ENCODE measurements at places on chromosomes 5 and 9.

- no peak for DNase-seq
Measured at GRCh38 chr5:19795218-19795617, 192.8 kb downstream of the CDH18 start.

- no peak for DNase-seq
Measured at GRCh38 chr5:159759791-159760290, 156.4 kb upstream of the ADRA1B start.

- no peak for DNase-seq
Measured at GRCh38 chr9:36319806-36320205, 61.6 kb upstream of the GNE start.

- DNase-seq: no peak
Measured at GRCh38 chr5:1068204-1068894, 43.5 kb downstream of the SLC12A7 start.

DNA sequence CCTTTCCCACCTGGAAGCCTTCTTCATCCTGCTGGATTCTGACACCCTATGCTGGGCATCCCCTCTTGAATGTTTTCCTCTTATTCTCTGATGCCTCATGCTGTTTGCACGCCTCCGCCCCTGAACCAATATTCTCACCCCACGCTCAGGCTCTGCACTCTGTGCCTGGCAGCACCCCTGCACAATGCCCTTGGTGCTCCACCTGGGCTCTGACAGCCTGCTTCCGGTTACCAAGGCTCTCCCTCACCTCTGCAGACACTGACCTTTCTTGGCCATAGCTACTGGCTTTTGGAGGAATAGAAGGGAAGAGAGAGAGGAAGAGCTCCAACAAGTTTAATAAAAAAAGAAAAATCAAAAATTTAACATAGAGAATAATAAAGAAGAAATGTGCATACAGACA is 108.7 kb upstream of the SHB start:
- DNase-seq: no peak

DNA sequence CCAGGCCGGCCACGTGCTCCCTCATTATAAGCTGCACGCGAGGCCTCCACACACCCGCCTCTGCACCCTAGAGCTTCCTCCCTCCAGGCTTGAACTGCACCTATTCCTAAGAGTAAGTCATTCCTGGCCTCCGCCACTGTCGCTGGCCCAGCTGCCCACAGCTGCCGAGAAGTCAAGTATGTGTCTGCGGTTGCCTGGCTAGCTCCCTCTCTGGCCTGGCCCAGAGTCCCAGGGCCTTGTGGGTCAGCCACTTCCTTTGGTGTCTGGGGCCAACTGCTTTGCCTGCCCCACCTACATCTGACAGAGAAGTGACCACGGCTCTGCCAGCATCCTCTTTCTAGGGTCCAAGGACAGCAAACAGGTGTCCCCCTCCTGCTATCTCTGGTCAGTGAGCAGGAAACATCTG is 18.3 kb downstream of the ABO start:
- no peak for DNase-seq

DNA sequence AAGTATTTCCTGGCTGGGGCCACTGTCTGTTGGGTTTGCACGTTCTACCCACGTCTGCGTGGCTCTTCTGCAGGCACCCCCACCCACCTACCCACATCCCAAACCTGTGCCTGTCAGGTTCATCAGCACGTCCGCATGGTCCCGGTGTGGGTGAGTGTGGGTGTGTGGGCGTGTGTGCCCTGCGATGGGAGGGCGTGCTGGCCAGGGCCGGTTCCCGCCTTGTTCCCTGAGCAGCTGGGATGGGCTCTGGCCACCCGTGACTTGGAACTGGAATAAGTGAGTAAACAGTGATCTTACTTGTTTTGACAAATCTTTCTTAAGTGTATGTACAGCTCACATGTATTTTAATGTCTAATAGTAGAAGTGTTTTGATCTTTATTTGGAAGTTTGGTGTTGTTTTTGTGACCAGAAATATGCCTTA is 20.4 kb downstream of the ERGIC1 start:
- no peak for DNase-seq

GRCh38 chr5:179610109-179610902 is 13.2 kb downstream of the HNRNPH1 start:
- DNase-seq: no peak

DNA sequence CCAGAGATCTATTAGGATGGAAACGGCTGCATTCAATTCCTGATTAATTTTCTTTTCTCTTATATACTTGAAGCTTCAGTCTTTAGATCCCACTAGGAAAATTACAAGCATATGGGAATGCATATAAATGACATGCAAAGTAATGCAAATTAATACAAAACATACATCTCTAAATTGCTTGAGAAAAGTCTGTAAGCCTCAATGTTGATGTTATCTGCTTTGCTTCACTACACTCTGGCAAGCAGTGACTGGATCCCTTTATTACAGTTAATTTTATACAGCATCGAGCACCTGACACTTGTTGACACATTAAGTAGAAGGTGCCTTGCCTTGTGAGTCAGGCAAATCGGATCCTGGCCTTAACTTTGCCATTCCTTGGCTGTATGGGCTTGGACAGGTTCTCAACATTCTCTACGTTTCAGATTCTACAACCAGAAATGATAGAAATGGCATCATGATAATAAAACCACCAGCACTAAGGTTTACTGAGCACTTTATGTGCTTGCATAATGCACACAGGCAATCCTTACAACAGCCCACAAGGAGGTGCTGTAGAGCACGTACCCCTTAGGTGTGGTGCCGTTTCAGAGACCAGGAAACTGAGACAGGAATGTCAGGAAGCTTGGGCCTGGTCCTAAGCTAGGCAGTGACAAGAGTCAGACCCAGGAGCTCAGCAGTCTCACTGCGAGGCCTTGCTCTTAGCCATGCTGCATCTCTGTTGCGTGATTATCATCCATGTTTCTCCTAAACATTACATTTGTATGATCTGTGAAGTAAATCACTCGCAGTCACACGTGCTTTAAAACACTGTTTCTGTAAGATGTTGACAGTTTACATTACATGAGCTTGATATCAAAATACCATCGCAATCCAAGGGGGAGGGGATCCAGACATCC is 2.7 kb downstream of the GCNT4 start:
- no peak for DNase-seq

GRCh38 chr9:71003346-71003745 is 118.1 kb downstream of the TRPM3 start:
- DNase-seq: no peak

DNA sequence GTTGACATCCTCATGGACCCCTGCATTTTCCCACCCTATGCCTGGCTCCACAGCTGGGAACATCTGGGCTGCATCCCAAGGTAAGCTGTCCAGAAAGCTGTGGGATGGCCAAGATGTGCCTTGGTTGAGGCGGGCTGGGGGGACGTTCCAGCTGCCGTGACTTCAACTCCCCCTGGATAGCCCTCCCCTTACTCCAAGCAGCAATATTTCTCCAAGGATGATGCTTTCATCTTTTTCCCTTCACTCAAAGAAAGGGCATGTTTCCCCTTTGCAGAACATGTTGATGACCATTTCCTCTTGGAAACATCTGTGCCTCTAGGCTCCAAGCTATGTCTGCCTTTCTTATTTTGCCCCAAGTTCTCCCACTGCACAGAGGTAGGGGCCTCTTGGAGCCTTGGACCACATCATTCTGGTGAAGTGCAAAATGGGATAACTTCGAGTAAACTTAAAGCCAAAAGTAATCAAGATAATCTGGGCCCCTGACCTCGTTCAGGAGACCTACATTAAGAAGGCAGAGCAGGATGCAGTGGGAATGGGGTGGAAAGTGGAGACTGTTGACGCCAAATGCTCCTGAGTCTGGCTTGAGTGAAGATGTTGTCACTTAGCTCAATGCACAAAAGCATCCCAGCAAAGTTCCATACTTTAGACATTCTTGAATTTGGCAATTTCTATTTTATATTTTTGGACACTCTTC is 175.2 kb downstream of the GAS1 start:
- no peak for DNase-seq

DNA sequence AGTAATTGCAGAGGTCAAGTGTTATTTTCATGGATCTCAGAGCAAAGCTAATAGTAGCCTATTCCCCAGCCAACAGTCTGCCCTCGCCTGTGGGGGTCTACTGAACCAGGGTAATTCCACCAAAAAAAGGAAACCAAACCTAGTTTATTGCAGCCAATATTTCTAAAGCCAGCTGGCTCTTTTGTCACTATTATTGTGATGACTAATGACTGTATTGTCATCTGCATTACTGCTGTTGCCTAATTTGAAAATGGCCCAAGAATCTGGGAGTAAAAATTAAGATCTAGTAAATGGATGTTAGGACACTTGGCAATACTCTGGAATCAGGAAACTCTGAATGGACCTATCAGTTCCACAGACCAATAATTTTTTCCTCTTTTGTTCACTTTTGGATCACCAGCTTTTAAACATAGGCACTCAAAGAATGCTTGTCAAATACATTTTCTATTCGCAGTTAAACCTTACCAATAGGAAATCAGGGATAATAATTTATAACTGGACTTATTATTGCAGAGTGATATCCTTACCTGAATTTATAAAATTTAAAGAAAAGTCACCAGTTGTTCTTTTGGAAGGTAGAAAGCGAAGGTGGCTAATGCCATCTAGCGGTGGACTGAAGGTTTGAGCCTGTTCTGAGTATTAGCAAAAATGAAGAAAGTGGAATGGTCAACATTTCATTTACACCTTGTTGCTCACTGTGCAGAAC is 69.2 kb downstream of the SYK start:
- peak; percentile 35 for DNase-seq

- DNase-seq: no peak
Measured at GRCh38 chr9:97924386-97924785, 2.1 kb upstream of the TRMO start.

DNA sequence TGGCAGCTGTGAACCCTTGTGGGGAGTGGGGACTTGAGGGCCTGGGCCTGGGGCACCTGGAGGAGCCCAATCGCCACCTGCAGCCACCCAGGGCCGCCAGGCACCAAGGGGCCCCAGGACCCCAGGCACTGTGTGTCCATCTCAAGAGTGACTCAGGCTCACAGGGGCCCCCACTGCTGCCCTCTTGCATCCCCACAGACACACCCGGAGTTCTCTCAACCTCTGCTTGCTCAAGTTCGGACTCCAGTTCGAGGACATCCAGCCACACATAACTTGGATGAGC is 51.9 kb downstream of the MRPL36 start:
- DNase-seq: no peak

DNA sequence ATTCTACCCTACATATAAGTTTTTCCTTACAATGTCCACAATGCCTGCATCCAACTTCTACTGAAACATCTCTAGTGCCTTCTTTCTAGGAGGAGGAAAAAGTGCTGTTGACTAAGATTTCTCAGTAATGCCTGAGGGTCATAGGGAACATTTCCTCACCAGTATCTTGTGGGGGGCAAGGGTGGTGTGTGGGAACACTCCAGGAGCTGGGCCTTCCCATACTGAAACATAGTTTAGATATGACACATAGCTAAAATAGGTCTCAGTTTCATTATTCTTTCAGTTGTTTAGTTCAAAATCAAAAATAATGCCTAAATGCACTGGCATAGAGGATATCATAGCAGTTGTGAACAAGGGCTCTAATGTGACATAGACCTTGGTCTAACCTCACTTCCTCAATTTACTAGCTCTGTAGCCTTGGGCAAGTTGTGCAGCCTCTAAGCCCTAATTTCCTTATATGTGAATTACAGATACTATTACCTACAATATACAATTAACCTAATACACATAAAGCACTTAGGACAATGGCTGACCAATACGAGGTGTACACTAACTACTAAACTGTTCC is 66.1 kb downstream of the HAPLN1 start:
- DNase-seq: no peak

DNA sequence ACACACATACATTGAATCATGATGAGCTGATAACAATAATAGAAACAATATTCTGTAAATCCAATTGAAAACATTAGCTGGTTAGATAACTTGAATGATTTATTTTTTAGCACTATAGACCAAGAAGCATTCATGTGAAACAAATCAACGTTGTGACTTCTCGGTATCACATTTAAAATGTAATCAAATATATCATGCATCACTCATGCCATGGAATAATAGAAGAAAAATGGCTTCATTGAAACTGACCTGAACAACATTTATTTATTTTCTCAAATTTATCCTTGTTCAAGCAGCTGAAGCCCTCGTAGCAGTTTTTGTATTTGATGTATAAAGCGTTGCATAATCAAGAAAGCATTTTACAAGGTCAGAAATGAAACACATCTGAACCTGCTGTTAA is 299.6 kb upstream of the CDH18 start:
- DNase-seq: no peak

GRCh38 chr5:81761270-81761669 is 10.4 kb upstream of the SSBP2 start:
- DNase-seq: no peak

- DNase-seq: no peak
Measured at GRCh38 chr5:136192526-136193321, at the start of gene SMIM32. TSS of gene SMIM32 (minus strand) at chr5:136193162. CDS start at chr5:136192524, 638 bp downstream.

DNA sequence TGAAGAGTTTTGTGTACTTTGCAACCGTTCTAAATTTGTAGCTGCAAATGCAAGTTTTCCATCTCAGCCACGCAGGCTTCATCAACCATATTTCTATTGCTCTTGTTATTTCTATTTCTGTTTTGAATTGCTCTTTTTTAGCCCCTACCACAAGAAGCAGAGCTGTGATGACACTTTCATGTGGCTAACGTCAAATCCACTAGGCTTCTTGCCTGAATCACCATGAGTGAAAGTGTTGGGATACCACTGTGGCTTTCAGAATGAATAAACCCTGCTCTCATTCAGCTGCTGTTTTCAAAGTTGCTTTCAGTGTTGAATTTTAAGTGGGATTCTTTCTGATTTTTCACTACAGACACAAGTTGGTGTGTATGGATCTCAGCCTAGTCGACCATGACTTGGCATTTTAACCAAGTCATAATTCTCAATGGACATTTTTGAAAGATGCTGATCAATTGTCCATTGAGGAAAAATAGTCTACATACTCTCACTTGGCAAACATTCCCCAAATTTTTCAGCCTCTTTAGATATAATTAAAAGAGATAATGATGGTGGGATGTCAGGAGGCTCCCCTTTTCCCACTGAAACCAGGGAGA is 41.0 kb upstream of the MTAP start:
- DNase-seq: no peak

DNA sequence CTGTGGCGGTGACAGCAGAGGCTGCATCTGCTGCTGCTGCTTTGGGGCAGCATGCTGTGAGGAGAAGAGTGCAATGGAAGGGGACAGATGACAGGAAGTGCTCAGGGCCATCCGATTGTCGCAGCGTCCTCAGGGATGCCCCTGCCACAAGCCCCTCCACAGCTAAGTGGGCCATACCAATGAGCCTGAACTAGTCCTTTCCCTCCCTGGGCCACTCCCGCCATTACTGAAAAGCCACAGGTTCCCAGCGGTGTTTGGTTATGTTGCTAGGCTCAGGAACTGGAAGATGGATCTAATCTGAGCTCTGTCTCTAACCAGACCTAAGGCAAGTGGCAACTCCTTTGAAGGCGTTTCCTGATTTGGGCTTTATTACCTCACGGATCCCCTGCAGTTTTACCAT is 109.2 kb downstream of the GAPVD1 start:
- DNase-seq: no peak

DNA sequence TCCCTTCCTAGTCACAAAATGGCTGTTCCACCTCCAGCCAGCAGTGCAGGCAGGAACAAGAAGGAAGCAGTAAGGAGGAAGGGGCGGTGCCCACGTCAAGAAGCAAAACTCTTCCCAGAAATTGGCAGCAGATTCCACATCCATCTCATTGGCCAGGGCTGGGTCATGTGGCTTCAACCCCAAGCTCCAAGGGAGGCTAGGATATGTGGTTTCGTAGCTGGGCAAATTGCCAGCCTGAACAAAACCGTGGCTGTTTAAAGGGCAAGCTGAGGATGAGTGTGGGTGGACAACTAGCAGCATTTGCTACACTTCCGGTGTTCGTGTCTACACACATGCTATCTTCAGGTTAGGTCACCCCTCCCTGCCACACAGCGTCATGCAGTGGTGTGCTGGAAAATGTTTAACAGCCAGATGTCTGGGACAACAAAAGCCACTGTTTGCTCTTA is 92.1 kb upstream of the MAP1B start:
- DNase-seq: peak; percentile 36

Data from C1 segment of cervical spinal cord (tissue), 14 donors.